Esophagus squamous epithelium (tissue), 5 donors: ENCODE measurements at places on chromosomes 6 and 20.

DNA sequence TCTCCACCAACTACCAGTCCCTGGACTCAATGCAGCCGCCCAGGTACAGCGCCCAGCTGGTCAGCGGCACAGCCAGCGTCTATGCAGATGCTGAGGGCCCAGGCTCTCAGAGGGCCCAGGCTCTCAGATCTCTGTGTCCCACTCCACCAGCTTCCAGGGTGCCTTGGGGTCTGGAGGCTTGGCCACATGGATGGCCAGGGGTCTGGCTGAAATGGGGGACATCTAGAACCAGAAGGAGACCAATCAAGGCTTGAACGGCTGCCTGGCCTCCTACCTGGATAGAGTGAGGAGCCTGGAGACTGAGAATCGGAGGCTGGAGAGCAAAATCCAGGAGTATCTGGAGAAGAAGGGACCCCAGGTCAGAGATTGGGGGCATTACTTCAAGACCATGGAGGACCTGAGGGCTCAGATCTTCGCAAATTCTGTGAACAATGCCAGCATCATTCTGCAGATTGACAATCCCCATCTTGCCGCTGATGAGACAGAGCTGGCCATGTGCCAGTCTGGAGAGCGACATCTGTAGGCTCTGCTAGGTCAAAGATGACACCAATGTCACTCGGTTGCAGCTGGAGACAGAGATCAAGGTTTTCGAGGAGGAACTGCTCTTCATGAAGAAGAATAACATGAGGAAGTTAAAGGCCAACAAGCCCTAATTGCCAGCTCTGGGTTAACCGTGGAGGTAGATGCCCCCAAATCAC, 44.1 kb upstream of the GRM4 start:
- DNase-seq: no peak

GRCh38 chr6:14674458-14674857, 556.9 kb downstream of the CD83 start:
- no peak for DNase-seq

GRCh38 chr6:139801571-139802321, 427.3 kb upstream of the CITED2 start:
- DNase-seq: no peak

- DNase-seq: no peak
Observed at GRCh38 chr6:11983306-11983705, 28.8 kb upstream of the HIVEP1 start.

GRCh38 chr20:4476903-4477500, 244.7 kb upstream of the PRND start:
- no peak for DNase-seq

GRCh38 chr6:89950879-89951391, 56.7 kb downstream of the GJA10 start:
- no peak for DNase-seq

DNA sequence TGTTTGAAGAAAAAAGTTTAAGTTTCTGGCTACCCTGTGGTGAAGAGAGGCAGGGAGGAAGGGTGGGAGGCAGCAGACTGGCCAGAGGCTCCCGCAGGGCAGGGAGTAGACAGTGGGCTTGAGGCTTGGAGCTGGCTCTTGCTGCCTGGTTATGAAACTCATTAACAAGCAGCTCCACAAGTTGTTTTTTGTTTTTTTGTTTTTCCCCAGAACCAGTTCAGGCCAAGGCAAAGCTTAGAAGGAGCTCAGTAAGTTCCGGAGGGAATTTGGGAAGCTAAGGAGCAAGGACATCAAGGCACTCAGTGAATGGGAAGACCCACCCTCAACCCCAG, 4.0 kb downstream of the DLL1 start:
- no peak for DNase-seq

- no peak for DNase-seq
Observed at GRCh38 chr6:82761674-82762345, 303.8 kb downstream of the UBE3D start.

GRCh38 chr6:132471787-132472186, 41.1 kb downstream of the STX7 start:
- DNase-seq: no peak

DNA sequence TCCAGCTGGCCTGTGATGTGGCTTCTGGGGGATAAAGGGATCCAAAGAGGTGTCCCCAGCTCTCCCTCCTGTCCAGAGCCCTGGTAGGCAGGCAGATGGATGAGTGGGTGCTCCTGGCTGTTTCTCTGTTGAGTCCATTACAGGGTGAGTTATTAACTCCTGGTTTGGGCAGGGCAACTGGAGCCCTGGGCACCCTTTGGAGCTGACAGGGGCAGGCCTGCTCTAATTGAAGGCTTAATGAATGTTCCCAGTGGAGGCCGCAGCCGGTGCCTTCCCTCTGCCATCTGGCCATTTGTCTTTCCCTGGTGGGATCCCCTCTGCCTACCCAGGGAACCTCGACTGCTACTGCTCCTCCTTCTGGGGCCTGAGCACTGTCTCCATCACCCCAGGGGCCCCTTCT, 44.7 kb upstream of the MLN start:
- DNase-seq: no peak

DNA sequence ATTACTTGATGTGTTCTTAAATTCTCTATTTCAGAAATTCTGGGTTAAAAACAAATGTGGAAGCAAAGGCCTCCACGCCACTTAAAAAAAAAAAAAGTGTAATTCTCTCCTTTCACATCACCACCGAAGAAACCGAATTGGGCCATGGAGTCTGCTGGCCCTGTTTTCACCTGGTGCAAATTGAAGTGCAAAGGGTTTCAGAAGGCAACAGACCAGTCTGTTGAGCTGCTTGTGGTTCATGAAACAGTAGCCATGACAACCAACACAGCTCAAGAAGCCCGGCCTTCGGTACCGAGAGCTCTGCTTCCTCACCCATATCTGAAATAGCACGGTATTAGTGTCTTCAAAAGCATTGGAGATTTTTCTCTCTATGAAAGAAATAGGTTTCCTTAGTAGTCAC, 63.1 kb downstream of the GMPR start:
- DNase-seq: no peak

DNA sequence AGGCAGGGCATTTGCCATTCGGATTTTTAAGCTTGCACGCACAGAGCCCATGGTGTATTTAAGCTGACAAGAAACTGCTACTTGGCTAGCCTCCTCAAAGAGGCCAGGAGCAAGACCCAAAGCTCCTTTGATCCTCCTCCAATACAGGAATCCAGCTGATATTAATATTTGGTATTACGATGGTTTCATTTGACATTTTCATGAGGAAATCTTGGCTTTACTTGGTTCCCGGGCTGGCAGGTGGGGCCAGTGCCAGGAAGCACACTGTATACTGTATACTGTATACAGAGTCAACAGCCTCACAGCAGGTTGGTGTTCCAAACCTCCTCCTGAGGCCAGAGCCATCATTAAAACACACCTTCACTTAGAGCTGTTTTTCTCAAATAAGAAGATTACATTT, 138.2 kb upstream of the ARMC2 start:
- no peak for DNase-seq

- DNase-seq: no peak
Observed at GRCh38 chr6:677919-678318, 15.0 kb downstream of the EXOC2 start.

GRCh38 chr6:52210227-52210626, 24.1 kb downstream of the IL17A start:
- no peak for DNase-seq

DNA sequence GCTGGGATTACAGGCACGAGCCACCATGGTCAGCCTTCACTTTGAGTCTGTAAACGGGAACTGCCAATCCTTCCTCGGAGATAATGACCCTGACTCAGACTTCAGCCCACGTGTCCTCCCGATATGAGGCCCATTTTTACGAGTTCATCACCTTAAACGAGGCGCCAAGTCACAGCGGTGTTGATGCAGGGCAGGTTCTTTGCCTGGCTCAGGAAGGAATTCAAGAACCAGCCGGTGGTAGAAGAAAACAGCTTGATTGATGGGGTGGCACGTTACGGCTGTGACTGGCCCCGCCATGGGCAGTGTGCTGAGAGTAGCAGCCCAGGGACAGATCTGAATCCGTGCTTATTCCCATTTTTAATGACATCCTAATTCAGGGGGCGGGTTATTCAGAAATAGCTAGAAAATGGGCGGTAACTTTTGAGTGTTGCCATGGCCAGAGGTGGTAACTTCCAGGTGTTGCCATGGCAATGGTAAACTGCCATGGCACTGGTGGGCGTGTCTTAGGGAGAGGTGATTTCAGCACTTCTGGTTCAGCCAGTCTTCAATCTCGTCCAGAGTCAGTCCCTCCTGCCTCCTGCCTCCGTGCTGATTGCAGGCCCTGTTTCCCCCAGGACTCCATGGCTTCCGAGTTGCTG, 9.1 kb upstream of the MAP1LC3A start:
- DNase-seq: no peak

- no peak for DNase-seq
Observed at GRCh38 chr6:133092199-133092598, 149.0 kb upstream of the EYA4 start.

DNA sequence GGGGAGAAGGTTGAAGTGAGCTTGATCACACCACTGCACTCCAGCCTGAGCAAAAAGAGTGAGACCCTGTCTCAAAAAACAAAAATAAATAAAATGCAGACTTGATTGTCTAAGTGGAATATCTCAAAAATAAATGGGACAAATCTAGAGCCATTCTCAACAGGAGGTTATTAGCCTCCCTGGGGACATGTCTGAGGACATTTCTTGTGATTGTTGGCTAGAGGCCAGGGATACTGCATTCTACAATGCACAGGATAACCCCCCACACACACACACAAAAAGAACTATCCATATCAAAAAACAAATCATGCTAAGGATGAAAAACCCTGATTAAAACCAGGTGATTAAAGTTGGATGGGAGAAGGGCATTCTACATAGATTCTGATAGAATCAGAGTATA, 37.5 kb downstream of the FAM217A start:
- DNase-seq: no peak

DNA sequence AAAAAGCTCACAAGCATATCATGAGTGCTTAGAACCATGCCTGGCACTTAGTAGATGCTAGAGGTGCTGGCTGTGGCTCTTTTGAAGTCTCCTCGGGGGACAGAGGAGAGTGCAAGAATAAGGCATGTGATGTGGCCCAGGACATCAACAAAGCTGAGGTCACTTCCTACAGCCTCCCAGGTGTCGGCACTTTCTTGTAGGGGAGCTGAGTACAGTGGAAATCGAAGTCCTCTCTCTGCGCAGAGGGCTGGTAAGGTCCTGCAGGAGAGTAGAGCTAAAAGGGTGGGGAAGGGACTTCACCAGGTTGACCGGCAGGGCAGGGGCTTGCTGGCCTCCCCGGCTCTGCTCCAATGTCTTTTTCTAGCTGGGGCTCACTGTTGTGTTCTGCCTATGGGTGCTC, 11.2 kb downstream of the SLC13A3 start:
- no peak for DNase-seq

DNA sequence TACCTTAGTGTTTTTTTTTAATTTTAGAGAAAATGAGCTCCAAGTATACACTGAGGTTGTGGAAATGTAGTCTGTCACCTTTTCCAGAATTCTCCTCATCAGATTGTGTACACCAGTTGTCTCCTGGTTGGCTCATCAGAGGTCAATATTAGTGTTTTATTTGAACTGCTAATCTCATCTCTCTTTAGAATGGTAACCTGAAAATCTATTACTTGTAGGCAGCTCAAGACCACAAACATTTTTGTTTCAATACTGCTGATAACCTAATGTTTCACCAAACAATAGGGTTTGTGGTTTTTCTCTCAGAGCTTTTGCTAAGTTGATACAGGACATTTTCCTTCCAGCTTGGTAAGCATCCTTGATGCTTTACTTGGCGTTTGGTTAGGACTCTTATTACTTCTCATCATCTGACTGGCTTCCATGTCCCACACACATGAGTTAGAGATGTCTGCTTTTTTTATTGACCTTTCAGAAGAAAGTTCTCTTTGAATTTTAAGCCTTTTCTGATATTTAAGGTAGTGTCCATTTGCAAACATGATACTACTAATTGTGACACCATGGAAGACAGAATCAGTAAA, 15.1 kb downstream of the ADGRG6 start:
- DNase-seq: no peak

DNA sequence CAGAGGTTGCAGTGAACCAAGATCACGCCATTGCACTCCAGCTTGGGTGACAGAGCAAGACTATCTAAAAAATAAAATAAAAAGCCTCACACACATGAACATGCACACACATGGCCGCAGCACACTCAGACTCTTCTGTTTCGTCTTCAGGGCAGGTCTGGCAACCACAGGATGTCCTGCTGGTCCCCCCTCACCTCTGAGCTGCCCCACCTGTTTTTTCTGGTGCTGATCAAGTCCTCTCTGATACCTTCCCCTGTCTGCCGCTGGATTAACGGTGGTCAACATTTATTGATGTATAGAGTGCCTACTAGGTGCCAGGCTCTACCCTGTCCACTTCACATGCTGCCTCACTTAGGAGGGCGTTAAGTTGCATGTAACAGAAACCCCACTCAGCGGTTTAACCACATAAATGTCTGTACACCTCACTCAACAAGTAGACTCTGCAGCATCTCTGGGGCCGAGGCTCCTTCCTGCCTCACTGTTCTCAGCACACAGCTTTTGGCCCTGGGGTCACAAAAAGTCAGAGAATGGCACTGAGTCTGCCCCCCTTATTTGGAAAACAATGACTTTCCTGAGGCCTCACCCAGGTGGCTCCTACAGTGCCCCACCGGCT, 4.5 kb upstream of the AP5S1 start:
- no peak for DNase-seq

GRCh38 chr20:56411759-56412472, at the start of gene CASS4:
Gene CASS4, plus strand, starts transcription at chr20:56412260. Its CDS starts 199 bp downstream, at chr20:56412459.
- DNase-seq: no peak

GRCh38 chr6:90982051-90982450, 395.2 kb upstream of the MAP3K7 start:
- no peak for DNase-seq

- DNase-seq: no peak
Observed at GRCh38 chr6:136599329-136600011, 49.2 kb upstream of the MAP7 start.

GRCh38 chr6:36677753-36678487, 594 bp upstream of the CDKN1A start:
- DNase-seq: no peak

DNA sequence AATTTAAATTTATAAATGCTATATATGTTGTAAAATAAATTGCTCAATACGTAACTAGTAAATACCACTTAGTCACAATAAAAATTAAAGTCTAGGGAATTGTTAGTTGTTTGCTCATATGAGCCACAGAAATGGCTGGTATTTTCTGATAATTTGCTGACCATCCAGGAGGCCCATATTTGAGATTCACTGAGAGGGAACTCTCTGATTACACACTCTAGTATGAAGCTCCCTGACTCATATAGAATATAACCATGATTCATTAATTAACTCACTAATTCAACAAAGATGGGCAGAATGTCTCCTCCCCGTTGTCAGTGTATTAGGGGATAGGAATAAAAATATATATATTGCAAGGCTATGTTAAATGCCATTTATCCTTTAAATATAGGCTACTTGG, 46.6 kb upstream of the TMEM30A start:
- DNase-seq: no peak

DNA sequence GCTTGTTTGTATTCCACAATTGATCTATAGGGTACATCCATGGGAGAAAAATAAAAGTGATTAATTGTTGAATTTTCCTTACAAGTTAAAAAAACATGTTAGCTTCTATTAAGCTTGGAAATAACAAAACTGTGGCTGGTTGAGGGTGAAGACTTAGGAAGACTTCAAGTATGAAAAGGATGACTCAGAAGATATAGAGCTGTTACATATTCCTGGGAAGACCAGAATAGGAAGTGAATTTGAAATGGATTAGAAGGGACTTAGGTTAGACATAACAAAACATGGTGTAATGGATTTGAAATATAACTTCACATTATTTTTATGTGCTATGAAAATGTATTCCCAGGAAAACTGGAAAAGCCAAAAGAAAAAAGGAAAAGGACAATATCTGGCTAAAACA, 732.2 kb downstream of the HDGFL1 start:
- no peak for DNase-seq
